ENCODE measurements at places on chromosomes 1 and 21. TPM values are rescaled to one million over a fixed set of nuclear protein-coding genes. Genes with fewer than 3 reads are reported as not detected.

Gene ESPN
- 6.0 TPM for total RNA-seq

- DNase-seq, result no peak
Measured at GRCh38 chr1:175073061-175073460, 5.4 kb downstream of the TNN start.

Gene CLDN17
- not detected for total RNA-seq

DNA sequence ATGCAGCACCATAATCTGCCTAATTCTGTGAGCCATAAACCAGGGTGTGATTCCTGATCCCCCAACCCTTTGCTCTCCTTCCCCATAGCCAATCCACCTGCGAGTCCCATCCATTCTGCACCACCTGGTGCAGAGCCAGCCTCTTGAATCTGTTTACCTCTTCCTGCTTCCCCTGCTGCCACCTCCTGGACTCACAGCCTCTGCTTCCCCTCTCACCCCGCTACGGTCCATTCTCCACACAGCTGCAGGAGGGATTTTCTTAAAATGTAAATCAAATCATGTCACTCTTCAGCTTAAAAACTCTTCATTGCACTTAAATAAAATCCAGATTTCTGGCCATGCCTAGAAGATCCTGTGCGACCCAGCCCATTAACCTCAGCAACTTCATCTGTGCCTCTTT is 186.7 kb downstream of the FOXD2 start:
- no peak for DNase-seq

Gene CELSR2
- 4.7 TPM for total RNA-seq

- DNase-seq, result no peak
Measured at GRCh38 chr1:162661336-162661735, 29.1 kb downstream of the DDR2 start.

DNA sequence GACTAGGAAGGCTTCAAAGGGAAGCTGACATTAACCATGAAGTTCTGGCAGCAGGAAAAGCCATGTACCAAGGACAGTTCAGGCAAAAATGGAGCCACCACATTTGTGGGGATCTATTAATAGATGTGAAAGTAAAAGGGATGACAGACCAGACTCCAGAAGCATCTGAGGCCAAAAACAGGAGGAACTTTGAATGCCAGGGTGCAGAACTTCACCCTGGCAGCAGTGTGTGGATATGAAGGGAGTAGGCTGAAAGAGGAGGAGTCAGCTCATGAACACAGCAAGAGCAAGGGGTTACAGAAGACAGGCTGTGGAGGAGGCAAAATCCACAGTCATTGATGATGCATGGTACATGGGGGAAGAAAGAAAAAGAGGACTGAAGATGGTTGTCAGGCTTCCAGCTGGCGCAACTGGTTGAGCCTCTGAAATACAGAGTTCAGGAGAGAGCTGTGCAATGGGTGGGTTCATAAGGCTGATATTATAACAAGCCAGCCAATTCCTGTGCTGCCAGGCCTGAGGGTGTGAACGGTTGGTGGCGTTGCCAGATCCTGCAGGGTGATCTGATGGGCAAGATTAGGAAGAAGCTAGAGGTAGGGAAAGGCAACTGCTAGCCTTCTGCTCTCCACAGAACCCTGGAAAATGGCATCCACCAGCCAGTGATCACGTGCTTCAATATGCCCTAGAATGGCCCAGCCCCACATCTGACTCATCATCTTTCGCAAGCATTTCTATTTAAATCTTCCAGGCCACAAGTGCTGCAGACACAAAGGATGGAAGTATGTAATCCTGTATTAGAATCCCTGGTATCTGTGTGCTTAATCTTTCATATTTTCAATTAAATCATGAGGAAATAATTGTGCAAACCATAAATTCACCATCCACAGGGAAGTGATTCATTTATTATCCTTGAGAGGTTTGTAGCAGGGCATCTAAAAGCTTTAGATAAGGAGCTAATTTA is 81.9 kb downstream of the SLC25A24 start:
- DNase-seq, result no peak

- DNase-seq, result no peak
Measured at GRCh38 chr1:29583727-29584126, 347.4 kb downstream of the PTPRU start.

DNA sequence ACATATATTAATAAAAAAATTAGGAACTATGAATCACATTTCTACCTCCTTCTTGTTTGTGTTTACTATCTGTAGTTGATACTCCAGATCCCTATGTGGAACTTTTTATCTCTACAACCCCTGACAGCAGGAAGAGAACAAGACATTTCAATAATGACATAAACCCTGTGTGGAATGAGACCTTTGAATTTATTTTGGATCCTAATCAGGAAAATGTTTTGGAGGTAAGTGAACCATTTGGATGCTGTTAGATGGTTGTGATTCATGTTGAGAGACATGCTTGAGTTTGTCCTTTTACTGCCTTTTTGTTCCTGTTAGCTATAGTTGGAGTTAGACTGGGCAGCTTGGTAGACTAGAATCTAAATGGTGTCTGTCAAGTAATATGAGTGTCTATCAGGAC is 64.2 kb downstream of the PLA2G4A start:
- DNase-seq, result no peak

DNA sequence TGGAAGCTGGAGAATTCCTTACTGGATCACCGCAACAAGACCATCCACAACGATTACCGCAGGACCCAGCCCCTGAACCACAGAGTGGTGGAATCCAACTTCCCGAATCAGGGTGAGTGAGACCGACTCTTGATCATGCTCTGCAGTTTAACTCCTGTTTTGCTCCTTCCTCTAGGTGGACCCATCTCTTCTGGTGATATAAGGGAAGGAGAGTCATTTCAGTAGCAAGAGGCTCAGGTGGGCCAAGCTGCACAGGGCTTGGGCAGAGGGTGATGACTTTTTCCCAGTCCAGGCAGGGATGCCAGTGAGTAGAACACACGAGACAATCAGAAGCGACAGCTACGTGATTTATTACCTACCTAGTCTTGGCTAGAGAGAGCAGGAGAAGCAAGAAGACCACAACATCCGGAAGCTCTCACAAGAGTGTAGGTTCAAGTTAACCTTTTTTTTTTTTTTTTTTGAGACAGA is 25.2 kb downstream of the CA6 start:
- peak; percentile 34 for DNase-seq

- DNase-seq, result no peak
Measured at GRCh38 chr21:42650441-42651421, 2.7 kb upstream of the PDE9A start.

- no peak for DNase-seq
Measured at GRCh38 chr21:17682924-17683323, 70.2 kb upstream of the BTG3 start.
